ENCODE measurements at places on chromosomes 1 and 21. TPM values are rescaled to one million over a fixed set of nuclear protein-coding genes. Genes with fewer than 3 reads are reported as not detected.
A peak's percentile ranks its signal among the peaks of the same experiment; 100 is the strongest.

DNA sequence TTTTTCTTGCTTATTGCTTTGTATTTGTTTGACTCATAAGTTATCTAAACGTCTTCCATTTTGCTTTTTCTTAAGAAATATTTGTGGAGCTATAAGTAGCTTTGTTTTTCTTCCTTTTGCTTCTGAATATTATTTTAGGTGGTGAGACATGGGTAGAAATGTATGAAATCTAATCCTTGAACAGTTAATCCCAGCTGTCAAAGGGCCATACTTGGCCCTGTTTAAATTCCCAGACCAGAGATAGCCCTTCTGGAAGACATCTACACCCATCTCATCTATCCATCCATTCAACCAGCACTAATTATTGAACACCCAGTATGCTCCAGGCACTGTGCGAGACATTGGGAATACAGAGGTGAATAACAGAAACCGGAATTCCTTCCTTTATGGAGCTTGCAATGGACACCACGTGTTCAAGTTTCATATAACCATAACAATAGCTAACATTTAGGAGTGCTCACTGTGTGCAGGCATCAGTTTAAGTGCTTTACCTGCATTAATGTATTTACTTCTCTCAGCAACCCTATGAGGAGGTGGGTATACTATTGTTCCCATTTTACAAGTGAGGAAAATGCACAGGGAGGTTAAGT, 8.7 kb downstream of the TACSTD2 start:
- DNase-seq, result no peak

Gene TFF2
- total RNA-seq, result not detected

- no peak for DNase-seq
Observed at GRCh38 chr1:3978196-3978989, 78.3 kb upstream of the C1orf174 start.

DNA sequence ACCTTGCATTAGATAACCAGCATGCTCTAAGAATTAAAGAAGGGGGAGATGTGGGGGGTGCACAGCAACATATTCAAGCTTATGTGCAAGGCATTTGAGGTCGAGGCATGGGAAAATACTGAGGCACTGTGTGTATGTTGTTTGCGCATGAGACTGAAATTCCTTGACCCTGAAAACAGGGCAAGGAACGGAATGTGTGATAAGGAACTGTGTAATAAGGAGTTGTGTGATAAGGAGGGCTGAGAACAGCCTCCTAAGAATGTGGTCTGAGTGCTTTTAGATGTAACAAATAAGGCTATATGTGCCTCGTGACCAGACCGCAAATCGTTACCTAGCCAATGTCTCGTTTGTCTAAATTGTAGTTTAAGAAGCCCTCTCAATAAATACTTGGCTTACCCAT, 26.5 kb upstream of the ITLN1 start:
- DNase-seq, result no peak

Gene EVA1C
- total RNA-seq, result 48.6 TPM

Gene PRKCZ
- total RNA-seq, result 46.7 TPM

Gene RIPPLY3
- 0.34 TPM for total RNA-seq

GRCh38 chr1:240074908-240075307, 16.8 kb upstream of the FMN2 start:
- DNase-seq, result no peak

DNA sequence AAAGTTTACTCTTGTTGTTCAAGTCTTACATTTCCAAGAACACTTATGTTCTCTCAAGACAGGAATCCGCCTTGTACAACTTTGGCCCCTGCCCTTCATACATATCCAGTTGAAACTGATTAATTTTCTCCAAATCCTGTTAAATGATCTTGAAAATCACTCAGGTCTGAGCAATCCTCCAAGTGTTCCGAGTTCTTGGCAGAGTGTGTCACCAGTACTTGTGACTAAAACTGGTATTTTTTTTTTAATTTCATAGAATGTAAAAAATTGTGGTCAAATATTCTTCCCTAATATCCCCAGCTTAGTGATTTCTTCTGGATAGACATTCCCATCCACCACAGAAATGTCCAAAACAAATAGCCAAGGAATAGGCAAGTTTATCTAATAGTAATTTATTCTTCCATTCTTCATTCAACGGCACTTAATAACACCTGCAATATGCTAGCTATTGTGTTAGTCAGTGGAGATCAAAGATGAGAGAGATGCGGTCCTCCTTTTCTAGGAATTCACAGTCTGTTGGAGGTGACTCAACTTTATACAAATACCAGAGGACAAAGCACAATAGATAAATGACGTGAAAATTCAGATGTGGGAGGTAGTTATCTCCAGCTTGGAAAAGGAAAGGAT, 71.4 kb downstream of the DIRAS3 start:
- DNase-seq, result no peak

Gene CFAP74
- total RNA-seq, result 9.1 TPM

DNA sequence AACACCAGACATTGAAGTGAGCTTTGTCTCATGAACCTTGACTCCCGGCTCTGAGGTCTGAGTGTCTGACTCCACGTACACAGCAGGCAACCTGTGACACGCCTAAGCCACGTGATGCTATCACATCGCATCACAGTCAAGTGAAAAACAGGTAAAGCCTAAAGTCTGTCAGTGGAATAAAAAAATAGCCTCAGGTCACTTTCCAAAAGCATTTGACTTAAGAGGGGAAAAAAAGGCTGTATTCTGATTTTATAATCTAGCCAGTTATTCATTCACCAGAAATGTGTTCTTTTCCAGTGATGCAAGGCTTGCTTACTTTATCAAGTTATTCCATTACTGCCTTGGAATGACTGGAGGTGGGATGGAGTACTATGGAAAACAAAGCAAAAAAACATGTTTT, 163.2 kb upstream of the HMCN1 start:
- no peak for DNase-seq

- DNase-seq, result no peak
Observed at GRCh38 chr1:51425955-51426354, 93.1 kb downstream of the EPS15 start.

DNA sequence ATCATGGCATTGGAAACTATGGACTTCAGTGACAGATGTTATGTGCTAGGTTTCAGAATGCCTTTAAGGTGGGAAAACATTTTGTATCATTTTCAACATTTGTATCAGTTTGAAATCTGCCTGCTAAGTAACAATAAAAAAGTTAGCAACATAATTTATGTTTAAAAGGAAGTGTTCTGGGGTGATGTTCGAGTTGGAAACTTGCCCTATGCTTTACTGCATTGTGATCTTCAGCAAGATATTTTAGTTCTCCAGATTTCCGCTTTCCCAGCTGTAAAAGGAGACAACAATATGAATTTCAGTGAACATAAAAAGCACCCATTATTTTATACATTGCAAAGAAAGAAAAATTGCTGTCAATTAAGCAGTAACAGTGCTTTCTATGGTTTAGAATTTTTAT, 187.4 kb downstream of the DISC1 start:
- DNase-seq, result no peak

- DNase-seq, result peak; percentile 80
Observed at GRCh38 chr1:19360843-19361610, 48.9 kb downstream of the SLC66A1 start.

DNA sequence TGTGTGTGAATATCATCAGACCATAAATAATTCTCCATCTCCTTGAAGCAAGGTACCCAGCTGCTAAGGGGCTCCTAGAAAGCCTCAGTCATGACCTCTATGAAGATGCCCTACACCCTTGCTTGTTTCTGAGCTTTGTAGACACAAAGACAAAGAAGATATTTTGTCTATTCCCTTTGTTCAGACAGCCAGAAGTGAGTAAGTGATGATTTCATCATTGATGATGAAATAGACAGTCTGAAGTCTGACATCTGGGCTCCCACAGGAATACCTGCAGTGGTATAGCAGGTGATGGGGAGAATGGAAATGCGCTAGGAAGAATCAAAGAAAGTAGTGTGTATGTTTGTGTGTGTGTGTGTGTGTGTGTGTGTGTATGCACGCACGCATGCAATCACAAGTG, 82.2 kb upstream of the DPT start:
- DNase-seq, result no peak

DNA sequence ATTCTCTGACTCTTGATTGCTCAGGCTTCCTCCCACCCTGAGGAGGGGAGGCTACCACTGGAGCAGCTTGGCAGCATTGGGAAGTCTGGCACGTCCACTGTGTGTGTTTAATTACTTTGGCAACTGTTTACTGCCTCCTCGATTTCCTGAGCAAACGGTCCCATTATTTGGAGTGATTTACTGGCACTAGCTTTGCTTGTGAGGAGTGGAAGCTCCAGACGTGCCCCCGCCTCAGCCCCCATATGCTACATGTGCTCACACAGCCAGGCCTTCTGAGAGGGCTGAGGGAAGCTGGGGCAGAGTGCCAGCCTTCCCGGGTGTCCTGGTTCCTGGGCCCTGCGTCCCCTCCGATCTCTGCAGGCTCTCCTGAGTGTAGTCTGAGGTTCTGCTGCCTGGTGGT, 306.2 kb downstream of the PTPRU start:
- DNase-seq, result no peak

DNA sequence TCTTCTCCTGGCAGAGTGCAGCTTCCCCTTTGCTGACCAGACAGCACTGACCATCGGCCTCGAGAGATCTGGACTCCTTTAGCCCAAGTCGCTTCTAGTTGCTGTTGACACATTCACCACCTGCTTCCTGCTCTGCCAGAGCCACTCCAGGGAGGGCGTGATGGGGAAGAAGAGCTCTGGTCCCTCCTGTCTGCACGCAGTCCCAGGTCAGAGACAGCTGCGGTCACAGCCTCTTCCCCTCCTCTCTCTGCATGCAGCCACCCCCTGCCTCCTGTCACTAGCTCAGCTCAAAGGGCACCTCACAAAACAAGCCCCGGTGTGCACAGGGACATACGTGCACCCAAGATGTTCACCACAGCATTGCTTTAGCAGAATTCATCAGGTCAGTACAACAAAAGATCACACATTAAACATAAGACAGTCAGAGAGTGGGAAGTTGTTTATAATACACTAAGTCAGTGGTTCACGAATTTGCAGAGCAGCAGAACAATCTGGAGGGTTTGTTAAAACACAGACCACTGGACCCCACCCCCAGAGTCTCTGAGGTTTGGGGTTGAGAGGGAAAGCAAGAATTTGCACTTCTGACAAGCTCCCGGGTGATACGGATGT, 132.9 kb downstream of the SYF2 start:
- DNase-seq, result no peak

DNA sequence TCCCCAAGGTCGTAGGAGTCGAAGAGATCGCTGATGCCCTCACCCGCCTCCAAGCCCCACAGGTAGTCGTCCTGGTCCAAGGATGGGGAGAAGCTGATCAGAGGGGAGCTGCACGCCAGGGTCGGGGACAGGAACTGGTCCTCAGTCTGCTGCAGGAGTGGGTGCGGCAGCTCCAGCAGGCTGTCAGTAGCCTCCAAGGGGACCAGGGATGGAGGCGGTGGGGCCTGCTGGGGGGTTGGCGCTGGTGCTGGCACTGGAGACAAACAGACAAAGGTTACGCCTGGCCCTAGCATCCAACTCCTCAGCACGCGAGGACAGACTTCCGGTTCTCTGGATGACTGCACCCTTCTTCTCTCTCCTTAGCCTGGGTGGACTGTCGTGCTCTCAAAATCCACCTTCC, 21.1 kb downstream of the E2F2 start:
- DNase-seq, result no peak

- DNase-seq, result no peak
Observed at GRCh38 chr1:228782662-228783417, 47.6 kb downstream of the RHOU start.

Gene FMO2
- total RNA-seq, result 10.6 TPM

DNA sequence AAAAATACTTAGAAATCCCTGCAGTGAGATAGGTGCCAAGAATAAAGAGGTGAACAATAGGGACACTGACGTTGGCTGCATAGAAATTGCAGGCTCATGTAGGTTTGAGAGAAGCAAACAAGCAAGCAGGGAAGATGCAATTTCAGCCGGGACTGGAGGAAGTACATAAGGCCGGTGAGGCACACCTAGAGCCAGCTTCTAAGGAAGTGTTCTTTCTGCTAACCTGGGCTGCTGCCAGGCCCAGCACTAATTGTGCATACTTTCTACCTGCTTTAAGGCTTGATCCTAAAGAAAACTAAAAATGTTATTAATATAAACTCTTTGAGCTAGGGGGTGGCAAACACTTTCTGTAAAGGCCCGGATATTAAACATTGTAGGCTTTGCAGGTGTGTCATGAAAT, 71.0 kb downstream of the LMO4 start:
- no peak for DNase-seq

- DNase-seq, result peak; percentile 66
Observed at GRCh38 chr1:156502894-156503697, 2.5 kb upstream of the MEF2D start.

- DNase-seq, result no peak
Observed at GRCh38 chr1:18946550-18947381, 9.7 kb downstream of the IFFO2 start.

Gene LCE1C
- not detected for total RNA-seq

Gene PODN
- total RNA-seq, result 11.6 TPM

DNA sequence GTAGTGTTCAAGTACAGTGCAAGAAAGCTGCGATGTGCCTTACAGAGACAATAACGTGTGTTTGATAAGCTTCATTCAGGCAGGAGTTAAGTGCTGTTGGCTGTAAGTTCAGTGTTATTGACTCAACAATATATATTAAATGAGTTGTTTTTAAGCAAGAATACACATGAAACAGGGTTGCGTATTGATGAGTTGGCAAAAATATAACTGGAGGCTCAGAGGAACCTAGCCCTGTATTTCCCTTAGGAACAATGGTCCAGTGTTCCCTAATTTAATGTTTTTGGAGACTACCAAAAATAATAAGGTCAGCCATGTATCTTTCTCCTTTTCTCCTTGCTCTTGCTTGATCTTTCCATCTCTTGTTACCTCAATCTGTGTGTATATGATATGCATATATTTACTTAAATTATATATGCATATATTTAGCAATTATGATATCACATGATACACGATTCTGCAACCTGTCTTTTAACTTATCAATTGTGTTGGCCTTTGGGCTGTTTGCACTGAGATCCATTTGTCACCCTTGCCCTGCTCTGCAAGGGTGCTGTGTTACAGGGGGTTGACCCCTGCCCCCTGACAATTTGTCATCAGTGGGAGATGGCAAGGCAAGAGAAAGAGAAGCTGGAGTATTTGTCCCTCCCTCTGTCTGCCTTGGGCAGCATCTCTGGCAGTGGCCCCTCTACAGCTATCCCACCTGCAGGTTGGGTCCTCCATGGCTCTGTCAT, 109.7 kb downstream of the FGGY start:
- DNase-seq, result no peak

Gene RHD
- total RNA-seq, result not detected

Gene LDLRAP1
- 37.8 TPM for total RNA-seq

- no peak for DNase-seq
Observed at GRCh38 chr1:232267092-232267836, 362.7 kb downstream of the SIPA1L2 start.

- no peak for DNase-seq
Observed at GRCh38 chr1:184986250-184986649, 11.9 kb upstream of the NIBAN1 start.

Gene C4BPB
- 0.23 TPM for total RNA-seq

- no peak for DNase-seq
Observed at GRCh38 chr1:238465449-238465848, 574.7 kb upstream of the ZP4 start.

Gene RIPK4
- total RNA-seq, result 26.9 TPM

- DNase-seq, result no peak
Observed at GRCh38 chr1:187415065-187415464, 586.3 kb downstream of the PLA2G4A start.
